ENCODE measurements at places on chromosomes 4 and X.

- no peaks in the 10 kb centered on the region for H3K36me3 ChIP-seq
- no peaks in the 10 kb centered on the region for H3K27me3 ChIP-seq
- no peak overlapping the region for H3K4me3 ChIP-seq
- H3K27ac ChIP-seq = no peak overlapping the region
- no peaks in the 10 kb centered on the region for H3K4me1 ChIP-seq
Measured at GRCh38 chrX:6468706-6469105, 66.2 kb downstream of the VCX3A start.

DNA sequence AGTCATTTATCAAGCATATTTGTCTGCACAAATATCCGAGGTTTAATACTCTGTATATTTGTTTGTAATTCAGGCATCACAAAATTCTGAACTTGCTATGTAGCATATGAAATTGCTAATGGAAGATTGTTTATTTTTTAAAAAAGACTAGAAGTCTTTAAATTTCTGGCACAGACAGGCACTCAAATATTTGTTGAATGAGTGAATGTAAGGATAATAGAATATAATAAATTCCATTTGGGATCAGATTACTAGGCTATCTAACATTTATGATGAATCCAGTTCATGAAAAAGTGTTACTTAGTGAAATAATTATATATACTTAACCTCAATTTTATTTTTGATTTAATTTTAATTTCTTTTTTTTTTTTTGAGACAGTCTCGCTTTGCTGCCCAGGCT, 30.4 kb upstream of the TEC start:
- no peak overlapping the region for H3K4me3 ChIP-seq
- no peak overlapping the region for H3K27ac ChIP-seq
- H3K27me3 ChIP-seq = peaks cover 7% of the 10 kb centered on the region
- peaks cover 4% of the 10 kb centered on the region for H3K4me1 ChIP-seq
- DNase-seq = no peak

GRCh38 chr4:88327665-88328064, 43.3 kb upstream of the PPM1K start:
- H3K4me1 ChIP-seq = peaks cover 5% of the 10 kb centered on the region
- no peak overlapping the region for H3K27ac ChIP-seq
- DNase-seq = no peak

- DNase-seq = no peak
- H3K27ac ChIP-seq = no peak overlapping the region
- no peaks in the 10 kb centered on the region for H3K27me3 ChIP-seq
- no peak overlapping the region for H3K4me3 ChIP-seq
- H3K36me3 ChIP-seq = no peaks in the 10 kb centered on the region
Measured at GRCh38 chr4:176718881-176719280, 73.8 kb downstream of the VEGFC start.

GRCh38 chr4:61933527-61933926, 733.4 kb downstream of the ADGRL3 start:
- H3K4me1 ChIP-seq = no peaks in the 10 kb centered on the region
- no peak overlapping the region for H3K4me3 ChIP-seq
- no peak for DNase-seq
- no peaks in the 10 kb centered on the region for H3K36me3 ChIP-seq
- H3K27me3 ChIP-seq = no peaks in the 10 kb centered on the region

DNA sequence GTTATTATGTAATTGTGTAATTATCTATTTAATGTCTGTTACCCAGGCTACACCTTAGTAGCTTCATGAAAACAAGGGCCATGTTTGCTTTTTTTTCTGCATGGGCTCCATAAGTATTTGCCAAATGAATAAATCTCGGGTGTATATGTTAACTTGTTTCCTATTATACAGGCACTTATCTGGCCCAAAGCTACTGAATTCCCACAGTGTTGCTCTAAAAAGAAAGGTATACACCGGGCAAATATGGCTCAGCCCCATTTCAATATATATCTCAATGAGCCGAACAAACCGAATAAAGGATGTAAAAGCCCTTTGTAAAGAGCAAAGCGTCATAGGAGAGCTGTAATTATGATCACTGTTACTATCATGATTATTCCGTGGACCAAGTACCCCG, 767 bp downstream of the PAQR3 start:
- peaks cover 25% of the 10 kb centered on the region for H3K4me1 ChIP-seq
- DNase-seq = no peak
- peaks cover 10% of the 10 kb centered on the region for H3K27me3 ChIP-seq
- H3K36me3 ChIP-seq = peaks cover 8% of the 10 kb centered on the region
- H3K4me3 ChIP-seq = peak overlapping the region; percentile 99
- peak overlapping the region; percentile 92 for H3K27ac ChIP-seq

DNA sequence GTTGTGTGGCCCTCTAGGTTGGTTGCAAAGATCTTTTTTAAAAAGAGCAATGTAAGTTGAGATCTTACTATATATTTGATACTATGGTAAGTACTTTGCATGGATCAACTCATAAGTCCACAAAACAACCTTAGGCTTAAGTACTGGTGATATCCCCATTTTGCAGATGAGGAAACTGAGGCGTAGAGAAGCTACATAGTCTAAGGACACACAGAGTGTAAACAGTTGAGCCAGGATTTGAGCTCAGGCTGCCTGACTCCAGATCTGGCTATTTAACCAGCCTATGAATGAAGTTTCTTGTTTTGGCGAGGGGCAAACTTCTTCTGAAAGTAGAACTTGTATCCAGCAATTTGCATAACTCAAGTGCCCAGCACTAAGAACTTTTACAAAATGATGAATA, 38.6 kb upstream of the STX18 start:
- DNase-seq = no peak
- H3K4me3 ChIP-seq = no peak overlapping the region
